ENCODE measurements at places on chromosomes 4 and X.

GRCh38 chrX:48002319-48002718 lies 1.5 kb downstream of the ZNF182 start:
- DNase-seq = no peak

- DNase-seq = no peak
These were observed 12.9 kb downstream of the DCK start for GRCh38 chr4:71006203-71006907.

DNA sequence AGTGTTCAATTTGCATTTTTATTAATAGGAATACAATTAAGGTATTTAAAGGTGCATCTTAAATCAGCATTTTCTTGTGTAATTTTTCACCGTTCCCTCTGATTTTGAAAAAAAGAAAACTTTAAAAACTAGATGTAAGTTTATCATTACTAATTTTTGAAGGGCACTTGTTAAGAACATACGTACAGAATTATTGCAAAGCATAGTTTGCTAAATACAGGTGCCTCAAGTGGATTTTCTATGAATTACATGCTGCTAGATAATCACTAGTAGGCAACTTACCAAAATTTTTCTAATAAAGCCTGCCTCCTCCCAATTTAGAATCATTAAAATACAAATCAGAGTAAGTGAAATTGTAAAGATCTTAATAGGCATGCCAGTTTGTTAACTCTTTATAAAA lies 8.5 kb downstream of the CNKSR2 start:
- no peak for DNase-seq

DNA sequence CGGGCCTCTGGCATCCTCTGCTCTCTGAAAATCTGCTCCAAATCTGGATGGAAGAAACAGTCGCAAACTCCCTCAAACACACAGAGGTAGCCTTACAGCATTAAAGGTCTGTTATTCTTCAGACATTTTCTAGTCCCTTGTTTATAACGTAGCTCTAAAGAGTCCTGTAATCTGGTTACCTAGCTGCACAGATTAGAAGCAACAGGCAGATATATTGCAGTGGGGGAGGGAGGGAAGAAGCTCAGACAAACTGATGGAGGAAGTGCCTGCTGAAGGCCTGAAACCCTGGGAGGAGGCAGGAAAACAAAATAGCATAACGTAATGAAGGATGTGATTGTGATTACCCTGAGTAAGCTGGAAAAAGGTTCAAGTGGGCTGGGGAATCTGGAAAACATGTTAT lies 39.4 kb downstream of the ZCCHC12 start:
- no peak for DNase-seq

GRCh38 chr4:26077756-26078155 lies 163.7 kb downstream of the SMIM20 start:
- DNase-seq = no peak

DNA sequence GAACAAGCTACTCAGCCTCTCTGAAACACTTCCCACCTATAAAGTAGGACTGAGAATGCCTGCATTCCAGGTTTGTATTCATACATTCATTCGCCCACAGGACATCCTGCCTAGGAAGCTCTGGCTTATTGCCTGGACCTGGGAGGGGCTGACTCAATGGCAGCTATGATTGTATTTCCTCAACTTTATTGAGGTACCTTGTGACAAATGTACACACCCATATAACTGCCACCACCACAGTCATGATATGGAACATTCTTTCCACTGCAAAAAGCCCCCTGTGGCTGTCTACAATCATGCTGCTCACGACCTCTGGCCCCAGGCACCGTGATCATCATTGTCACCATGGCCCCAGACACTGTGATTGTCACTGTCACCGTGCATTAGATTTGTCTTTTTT lies 68.3 kb downstream of the ABLIM2 start:
- DNase-seq = peak; percentile 18

DNA sequence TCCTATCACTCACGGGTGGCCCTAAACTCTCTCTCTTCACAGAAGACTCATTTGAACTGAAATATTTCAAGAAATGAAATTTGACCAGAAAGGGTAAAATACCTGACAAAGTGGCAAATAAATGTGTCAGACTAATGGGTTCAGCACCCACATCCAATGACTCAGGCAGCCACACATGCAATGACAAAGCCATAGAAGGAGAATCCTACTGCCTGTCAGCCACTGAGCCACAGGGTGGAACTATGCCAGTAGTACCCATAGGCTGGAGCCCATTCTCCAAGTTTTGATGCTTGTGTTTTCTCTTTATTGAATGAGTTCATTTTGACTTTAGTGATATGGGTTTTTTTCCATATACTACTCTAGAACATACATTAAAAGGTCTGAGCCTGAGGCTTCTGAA lies 179.0 kb downstream of the BEND2 start:
- DNase-seq = peak; percentile 44

- no peak for DNase-seq
These were observed 253.3 kb upstream of the ETNPPL start for GRCh38 chr4:109016200-109016599.

- no peak for DNase-seq
These were observed 391 bp downstream of the UBL4A start for GRCh38 chrX:154486052-154486395.

DNA sequence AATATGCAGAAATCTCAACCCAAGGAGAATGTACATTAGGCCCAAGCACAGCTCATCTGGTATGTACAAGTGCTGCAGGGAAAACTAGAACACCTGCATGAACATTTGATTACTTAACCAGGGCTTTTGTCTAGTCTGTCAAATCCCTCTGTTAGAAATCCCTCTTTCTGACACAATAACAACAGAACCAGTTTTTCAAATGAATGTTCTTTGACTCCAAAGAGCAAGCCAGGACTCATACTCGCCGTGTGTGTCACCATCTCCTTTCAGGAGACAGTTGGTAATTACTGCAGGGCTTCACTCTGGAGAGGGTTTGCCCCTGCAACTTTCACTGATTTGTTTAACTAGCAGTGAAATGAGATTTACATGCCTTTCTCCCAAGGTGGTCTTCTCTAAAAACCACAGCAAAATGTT lies 143.0 kb upstream of the FAM241A start:
- DNase-seq = no peak

- DNase-seq = no peak
These were observed 15.8 kb upstream of the CXorf38 start for GRCh38 chrX:40663078-40663740.

DNA sequence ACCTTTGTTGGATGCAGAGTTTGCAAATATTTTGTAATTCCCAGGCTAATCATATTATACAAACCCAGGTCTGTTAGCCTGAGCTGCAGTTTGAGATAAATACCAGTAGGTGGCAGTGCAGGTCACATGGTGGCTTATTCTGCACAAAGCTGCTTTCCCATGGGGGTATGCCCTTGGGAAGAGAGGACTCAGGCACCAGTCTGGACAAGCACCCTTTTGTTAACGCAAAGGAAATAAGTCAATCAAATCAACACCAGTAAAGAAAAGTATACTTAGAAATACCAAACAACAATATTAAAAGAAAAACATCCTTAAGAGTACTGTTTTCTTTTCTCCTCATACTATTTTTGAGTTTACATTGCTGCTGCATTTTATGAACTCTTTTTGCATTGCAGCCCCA lies 389.0 kb upstream of the ZFP42 start:
- DNase-seq = peak; percentile 77

DNA sequence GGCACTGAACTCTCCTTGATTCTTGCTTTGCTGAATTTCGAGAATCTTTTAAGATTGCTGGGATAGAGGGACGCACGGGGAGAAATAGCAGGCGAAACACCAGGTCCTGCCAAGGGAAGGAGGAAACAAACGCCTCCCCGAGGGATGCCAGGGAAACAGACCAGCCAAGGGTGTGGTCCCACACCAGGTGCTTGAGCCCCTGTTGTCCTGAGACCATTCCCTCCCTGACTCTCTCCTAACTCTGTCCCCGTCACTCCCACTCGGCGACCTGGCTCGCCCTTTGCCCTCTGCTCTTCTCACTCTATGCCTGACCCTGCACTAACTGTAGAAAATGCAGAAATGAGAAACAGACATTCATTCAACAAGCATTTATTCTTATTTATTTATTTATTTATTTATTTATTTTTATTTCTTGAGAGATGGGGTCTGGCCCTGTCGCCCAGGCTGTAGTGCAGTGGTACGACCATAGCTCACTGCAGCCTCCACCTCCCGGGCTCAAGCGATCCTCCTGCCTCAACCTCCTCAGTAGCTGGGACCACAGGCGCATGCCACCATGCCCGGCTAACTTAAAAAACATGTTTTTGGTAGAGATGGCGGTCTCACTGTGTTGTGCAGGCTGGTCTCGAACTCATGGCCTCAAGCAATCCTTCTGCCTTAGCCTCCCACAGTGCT lies 16.2 kb downstream of the CTAG1B start:
- DNase-seq = no peak

- DNase-seq = no peak
These were observed 36.4 kb downstream of the DHX15 start for GRCh38 chr4:24547979-24548378.

GRCh38 chr4:67615119-67615518 lies 56.6 kb downstream of the STAP1 start:
- DNase-seq = no peak

- no peak for DNase-seq
These were observed 472.5 kb upstream of the RPS6KA3 start for GRCh38 chrX:20739038-20739745.

DNA sequence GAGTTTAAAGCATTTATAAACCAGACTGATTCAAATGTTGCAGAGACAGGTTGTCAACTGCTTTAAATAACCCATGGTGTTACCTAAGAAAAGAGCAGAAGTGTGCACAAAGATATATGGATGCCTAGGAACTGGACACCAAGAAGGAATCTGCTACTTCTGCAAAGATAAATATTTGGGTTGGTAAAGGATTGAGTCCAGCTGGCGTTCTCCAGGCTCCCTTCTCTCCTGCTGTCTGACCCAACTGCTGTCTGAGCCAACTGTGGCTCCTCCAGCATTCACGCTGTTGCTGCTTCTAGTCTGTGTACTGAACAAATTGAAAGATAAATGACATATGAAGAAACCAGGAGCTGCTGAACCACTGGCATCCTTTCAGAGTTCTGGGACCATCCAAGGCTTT lies 1167.8 kb upstream of the PRKX start:
- no peak for DNase-seq

DNA sequence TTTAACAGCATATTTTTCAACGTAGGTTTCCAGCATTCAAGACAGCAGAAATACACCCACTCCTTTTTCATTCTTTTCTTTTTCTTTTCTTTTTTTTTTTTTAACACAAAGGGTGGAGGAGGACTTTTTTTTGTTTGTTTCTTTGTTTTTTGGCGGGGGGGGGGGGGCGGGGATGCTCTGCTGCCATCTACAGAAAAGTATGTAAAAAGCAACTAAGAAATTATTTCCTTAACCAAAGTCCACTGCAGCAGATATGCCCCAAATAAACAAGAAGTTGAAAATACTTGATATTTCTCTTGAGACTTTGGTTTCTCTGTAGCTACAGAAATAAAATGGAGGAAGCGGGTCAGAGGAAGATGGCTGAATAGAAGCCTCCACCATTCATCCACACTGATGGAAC lies 63.2 kb upstream of the PBDC1 start:
- DNase-seq = no peak

DNA sequence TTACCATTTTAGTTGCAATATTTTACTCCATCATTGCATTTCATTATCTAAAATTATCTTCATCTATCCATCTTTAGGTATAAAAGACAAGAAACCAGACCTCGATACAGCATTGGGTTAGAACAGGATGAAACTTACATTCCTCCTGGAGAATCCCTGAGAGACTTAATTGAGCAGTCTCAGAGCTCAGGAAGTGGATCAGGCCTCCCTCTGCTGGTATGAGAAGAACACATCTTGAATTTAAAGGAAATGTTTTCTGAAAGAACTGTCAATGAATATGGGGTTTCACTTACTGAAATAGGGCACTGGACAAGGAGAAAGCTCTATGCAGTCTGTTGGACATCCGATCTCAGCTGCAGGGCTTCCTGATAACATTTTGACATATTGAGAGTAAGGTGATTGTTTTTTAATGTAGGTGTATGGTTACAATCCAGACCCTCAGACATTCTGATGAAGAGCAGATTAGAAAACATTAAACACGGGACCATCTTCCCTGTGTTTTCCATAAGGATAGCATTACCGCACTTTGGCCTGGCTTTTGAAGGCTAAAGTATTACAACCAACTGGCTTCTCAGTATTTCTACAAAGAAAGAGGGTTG lies 367.2 kb downstream of the BMPR1B start:
- peak; percentile 77 for DNase-seq

- DNase-seq = no peak
These were observed 51.8 kb downstream of the GC start for GRCh38 chr4:71732066-71732465.

DNA sequence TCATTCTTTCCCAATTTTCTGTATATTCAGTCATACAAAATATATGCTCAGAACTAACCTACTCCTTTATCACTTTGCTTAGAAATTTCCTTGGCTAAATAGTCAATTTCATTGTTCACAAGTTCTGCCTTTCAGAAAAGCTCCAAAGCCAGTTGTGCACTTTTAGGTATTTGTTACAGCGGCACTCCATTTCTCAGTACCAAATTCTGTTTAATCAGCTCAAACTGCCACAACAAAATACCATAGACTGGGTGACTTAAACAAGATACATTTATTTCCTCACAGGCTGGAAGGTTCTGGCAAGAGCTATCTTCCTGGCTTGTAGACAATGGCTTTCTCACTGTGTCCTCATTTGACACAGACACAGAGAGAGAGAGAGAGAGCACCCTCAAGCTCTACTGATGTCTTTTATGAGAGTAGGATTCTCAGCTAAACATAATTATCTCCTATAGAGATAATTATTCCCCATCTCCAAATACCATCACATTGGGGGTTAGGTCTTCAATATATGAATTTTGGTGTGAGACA lies 188.8 kb upstream of the FSTL5 start:
- DNase-seq = no peak

DNA sequence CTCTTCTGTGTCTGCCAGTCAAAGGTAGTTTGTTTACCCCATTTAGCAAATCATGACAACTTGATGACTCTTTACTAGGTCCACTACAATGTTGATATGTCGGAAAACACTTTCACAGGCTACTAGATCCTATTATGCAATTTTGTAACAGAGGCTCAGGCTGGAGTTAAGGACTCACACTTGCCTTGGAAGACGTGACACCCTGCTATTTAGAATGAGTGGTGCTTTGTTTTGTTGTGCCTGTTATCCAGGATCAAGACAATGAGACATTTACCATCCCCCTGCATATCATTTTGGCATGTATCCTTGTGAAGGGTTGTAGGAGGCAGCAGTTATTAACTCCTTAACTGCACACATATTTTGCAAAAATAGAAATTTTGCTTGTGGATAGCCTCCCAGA lies 263.7 kb downstream of the IL1RAPL1 start:
- DNase-seq = no peak

GRCh38 chr4:81682492-81682891 lies 210.8 kb upstream of the RASGEF1B start:
- DNase-seq = no peak

GRCh38 chrX:119871245-119871598 lies 311 bp downstream of the RNF113A start:
- DNase-seq = no peak

- DNase-seq = no peak
These were observed 36.5 kb downstream of the GPC3 start for GRCh38 chrX:133948895-133949294.

Measured in fibroblast of skin of back (primary cell).